Sciatic nerve (tissue), 2 donors: ENCODE measurements at places on chromosomes 4 and X. TPM values are rescaled to one million over a fixed set of nuclear protein-coding genes. Genes with fewer than 3 reads are reported as not detected.

- no peak for DNase-seq
Observed at GRCh38 chrX:15245896-15246295, 24.0 kb downstream of the ASB9 start.

DNA sequence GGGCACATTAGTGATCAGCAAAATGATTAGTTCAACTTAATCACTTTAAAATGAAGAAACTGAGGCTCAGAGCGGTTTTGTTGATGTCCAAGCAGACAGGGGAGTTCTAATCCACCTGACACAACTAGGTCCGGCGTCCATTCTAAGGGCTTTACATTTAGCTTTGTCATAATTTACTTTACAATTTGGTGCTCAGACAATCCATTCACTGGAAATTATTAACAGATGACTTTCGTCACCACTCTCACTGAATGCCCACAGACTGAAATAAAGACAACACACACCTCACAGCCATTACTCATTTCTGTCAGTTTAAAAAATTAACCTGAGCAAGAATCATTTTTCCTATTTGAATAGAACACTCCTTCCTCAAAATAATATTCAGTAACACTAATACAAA, 10.8 kb downstream of the NR3C2 start:
- DNase-seq = no peak

NALF2 gene
- total RNA-seq = not detected

DNA sequence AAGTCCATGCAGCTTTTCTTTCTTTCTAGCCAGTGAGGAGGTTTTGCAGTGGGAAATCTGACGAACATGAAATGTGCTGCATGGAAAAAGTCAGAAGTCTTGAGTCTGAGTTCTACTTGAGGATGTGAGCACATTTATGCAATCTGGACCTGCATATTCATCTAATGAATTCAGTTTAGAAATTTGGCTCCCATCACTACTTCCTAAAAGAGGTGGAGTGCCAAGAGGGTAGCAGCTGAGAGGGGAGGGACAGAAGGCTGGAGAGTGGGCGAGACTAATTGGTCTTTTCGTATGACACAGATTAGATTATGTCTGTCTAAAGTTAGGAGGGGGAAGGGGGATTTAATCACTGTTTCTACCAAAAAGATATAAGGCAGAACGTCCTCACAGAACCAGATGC, 535.9 kb downstream of the IQCM start:
- no peak for DNase-seq

MYOZ2 gene
- total RNA-seq = 0.62 TPM

SSX3 gene
- not detected for total RNA-seq

GRCh38 chrX:152901816-152902501, 4.1 kb downstream of the ZNF185 start:
- DNase-seq = no peak

ANK2 gene
- 121 TPM for total RNA-seq

DNA sequence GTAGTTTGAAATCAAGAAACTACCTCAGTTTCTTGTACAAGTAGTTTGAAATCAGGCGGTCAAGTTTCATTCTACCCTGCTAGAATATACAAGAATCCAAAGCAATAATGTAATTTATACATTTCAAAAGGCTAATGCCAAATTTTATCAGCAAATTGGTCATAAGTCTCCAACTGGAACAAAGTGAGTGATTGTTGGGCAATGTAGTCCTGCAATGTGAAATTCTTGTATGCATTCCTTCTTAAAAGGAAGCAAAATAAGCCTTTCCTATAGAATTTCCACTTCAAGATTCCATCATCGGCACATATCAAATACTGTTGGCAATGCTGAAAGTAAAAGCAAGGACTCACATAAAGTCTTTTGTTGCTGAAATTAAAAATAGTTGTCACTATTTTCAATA, 334.9 kb downstream of the IL1RAPL1 start:
- no peak for DNase-seq

GRCh38 chr4:128955751-128956150, 137.6 kb downstream of the SCLT1 start:
- no peak for DNase-seq
